ENCODE measurements at places on chromosomes 5 and 9.

GRCh38 chr9:129929496-129930125 lies 94.4 kb downstream of the USP20 start:
- DNase-seq, result no peak

DNA sequence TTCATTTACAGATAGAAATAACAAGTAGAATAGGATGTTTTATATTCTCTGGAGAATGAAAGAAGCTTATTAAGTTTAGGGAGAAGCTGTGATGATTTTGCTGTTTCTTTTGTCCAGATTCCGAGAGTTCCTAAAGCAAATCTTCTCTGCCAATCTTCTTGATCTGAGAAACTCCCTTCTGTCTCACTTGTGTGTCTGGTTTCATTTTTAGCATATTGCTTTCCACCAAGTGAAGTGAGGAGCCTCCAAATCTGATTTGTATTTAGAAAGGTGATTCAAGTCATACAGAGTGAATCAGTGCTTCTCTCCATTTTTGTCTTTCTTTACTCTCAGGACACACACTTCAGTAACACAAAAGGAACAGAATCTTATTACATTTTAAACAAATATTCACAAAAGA lies 48.4 kb downstream of the STX17 start:
- no peak for DNase-seq

DNA sequence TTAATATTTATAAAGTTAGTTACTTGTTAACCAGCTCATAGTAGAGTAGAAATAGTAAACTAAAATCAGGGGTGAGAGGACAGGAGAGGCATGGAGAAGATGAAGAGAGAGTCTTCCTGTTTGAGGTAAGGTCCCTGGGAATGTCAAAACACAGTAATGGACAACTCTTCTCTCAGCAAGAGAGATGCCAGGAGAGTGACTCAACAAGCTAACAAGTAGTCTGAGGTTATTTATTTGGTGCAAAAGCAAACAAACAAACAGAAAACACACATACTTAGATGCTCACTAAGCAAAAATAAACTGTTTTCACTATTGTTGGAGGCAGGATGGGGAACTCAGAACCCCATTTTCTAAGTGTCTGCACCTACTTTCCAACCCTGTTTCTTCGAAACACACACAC lies 333.2 kb upstream of the RFX3 start:
- DNase-seq, result no peak

DNA sequence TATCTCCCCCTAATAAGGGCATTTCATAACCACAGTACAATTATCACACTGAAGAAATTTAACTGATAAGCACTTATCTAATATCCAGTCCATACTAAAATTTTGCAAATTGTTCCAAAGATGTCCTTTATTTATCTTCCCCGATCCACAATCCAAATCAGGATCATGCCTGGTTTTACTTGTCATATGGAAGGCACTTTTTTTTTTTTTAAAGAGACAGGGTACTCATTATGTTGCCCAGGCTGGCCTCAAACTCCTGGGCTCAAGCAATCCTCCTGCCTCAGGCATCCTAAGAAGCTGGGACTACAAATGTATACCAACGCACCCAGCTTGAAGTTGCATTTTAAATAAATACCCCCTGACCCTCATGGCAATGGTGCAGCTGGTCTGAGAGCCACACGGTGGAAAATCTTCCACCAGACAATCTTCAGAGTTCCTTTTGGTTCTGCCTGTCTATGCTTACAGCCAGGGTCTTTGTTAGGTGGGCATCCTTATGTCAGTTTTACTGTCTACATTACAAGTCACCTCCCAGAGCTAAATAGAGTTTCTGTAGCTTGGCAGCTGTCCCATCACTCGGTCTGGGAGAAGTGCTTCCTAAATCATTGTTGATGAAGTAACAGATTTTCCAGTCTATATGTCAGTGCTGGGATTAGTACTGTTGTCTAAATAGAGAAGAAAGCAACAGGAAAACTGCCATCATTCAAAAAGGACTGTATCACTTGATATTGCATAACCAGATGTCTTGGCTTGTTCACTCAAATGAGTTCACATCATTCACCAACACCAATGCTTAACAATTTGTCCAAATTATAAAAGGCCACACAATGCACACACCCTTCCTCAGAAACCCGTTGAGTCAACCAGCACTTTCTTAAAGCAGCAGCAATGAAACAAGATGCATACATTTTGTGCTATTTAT lies 26.4 kb downstream of the PTPN3 start:
- no peak for DNase-seq

DNA sequence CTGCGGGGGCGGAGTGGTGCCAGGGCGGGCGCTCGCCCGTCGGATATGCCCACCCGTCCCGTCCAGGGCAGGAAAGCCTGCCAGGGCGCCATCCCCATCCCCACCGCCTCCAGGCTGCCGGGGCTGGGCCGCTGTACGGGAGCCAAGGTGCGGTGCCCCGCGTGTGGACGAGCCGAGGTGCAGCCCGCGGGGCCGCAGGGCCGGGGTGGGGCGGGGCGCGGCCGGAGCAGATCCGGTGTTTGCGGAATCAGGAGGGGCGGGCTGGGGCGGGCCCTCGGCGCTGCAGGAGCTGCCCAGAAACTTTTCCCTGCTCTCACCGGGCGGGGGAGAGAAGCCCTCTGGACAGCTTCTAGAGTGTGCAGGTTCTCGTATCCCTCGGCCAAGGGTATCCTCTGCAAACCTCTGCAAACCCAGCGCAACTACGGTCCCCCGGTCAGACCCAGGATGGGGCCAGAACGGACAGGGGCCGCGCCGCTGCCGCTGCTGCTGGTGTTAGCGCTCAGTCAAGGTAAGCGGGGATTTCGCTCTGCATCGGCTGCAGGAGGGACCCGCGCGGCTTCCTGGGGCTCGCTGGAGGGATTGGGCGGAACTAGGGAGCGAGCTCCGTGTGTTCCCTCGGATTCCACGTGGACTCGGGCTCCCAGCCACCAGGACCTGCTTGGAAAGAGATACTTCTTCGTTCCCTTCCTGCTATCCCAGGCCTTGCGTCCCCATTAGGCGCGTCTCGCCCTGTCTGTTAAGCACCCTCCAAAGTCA lies at the start of gene ITGA2:
ITGA2 (plus strand) TSS at position 328 of the 756 bp plus-strand sequence; CDS start at position 445, 117 bp downstream.
- no peak for DNase-seq

- DNase-seq, result no peak
Observed at GRCh38 chr5:90119531-90119971, 290.0 kb downstream of the CETN3 start.

- DNase-seq, result no peak
Observed at GRCh38 chr9:127203681-127204327, 60.8 kb upstream of the GARNL3 start.

GRCh38 chr5:68379275-68380036 lies 163.9 kb downstream of the PIK3R1 start:
- no peak for DNase-seq

DNA sequence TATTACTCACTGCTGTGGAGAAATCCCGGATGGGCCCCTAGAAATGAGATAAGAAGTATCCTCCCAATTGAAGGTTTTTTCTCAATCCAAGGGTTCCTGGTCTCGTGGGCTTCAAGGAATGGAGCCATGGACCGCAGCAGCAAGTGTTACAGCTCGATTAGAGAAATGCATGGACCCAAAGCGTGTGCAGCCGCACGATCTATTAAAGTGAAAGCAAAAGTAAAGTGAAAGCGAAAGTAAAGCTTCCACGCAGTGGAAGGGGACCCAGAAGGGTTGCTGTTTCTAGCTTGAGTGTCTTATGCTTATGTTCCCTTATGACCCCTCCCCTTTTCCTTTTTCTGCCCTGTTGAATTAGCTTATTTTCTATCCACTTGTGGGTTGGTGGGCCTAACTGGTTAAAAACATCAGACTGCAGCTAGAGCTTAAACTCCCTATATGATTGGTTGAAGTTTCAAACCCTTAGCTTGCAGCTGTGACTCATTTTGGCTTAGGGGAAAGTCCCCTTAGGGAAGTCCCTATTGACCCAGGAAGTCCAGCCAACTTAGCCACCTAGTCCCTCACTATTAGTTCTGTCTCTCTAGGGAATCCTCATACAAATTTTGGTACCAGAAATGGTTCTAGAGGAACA lies 1111.8 kb downstream of the TAF11L14 start:
- peak; percentile 4 for DNase-seq

GRCh38 chr5:68798877-68799843 lies 294.7 kb upstream of the SLC30A5 start:
- no peak for DNase-seq

- DNase-seq, result no peak
Observed at GRCh38 chr5:155381654-155382053, 368.1 kb downstream of the KIF4B start.

DNA sequence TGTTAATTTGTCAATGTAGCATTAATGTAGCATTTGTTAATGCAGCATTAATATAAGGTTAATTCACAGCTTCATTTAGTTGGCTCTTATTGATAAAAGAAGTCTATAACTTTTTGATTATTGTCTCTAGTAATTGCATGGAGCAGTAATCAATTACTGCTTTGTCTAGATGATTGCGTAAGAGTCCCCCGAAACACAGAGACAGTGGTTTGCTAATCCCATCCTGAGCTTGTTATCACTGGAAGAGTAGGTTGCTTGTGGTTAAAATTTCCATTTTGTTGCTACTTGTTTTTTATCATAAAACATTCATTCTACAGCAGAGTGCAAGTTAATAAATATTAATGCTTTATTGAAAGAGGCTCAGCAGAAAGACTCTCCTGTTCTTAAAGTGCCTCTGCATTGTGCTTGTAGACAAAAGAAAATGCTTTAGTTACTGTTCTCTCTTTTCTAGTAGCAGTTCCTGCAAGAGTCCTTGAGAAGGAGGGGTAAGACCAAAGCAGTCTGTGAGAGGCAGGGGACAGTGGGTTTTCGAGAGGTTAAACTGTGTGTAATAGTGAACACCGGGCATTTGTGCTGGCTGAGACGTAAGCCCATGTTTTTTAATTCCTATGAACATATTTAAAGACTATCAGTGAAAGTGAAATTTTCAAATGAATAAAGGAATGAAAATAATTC lies 291.7 kb downstream of the TRPM3 start:
- DNase-seq, result no peak

DNA sequence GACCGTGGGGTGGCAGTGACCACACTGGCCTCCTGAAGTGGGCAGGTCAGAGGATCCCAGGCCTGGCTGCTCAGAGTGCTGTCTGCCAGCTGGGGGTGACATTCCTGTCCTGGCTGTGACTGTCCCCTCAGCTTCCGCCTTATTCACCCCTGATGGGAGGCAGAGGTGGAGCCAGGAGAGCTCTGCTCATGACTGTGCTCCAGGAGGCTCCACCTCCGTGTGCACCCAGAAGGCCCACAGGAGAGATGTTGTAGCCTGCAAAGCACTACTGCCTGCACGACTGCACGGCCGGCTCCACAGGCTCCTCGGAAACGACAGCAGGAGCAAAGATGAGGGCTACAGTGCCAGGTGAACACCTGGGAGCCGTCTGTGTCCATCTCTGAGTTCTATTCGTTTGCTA lies 60.9 kb downstream of the ROPN1L start:
- no peak for DNase-seq

DNA sequence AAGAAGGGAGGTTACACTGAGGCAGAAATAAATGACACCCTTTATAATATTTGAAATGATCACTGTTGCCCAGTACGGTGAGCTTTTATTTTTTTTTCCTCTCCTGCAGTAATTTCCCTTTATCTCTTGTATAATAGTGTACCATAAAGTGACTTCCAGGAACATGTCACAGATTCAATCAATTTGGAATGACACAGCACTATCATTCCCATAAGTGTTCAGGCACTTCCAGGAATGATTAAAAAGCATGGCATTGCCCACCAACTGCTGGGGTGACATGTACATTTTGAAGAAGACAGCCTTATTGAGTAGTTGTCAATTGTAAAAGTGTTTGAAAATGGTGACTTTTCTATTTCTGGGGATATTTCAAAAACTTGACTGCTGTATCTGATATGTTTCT lies 1700.9 kb upstream of the NUDT12 start:
- DNase-seq, result no peak

GRCh38 chr9:97769208-97769607 lies 72.1 kb upstream of the XPA start:
- DNase-seq, result no peak

GRCh38 chr5:143164557-143164956 lies 238.9 kb downstream of the NR3C1 start:
- DNase-seq, result no peak

GRCh38 chr9:63816751-63817621 lies 1468.0 kb downstream of the FOXD4L5 start:
- DNase-seq, result peak; percentile 13

- no peak for DNase-seq
Observed at GRCh38 chr5:118224546-118224945, 763.8 kb downstream of the DTWD2 start.

GRCh38 chr9:75188756-75189155 lies 100.4 kb downstream of the OSTF1 start:
- no peak for DNase-seq

GRCh38 chr5:17113174-17113958 lies 104.1 kb upstream of the BASP1 start:
- peak; percentile 65 for DNase-seq

DNA sequence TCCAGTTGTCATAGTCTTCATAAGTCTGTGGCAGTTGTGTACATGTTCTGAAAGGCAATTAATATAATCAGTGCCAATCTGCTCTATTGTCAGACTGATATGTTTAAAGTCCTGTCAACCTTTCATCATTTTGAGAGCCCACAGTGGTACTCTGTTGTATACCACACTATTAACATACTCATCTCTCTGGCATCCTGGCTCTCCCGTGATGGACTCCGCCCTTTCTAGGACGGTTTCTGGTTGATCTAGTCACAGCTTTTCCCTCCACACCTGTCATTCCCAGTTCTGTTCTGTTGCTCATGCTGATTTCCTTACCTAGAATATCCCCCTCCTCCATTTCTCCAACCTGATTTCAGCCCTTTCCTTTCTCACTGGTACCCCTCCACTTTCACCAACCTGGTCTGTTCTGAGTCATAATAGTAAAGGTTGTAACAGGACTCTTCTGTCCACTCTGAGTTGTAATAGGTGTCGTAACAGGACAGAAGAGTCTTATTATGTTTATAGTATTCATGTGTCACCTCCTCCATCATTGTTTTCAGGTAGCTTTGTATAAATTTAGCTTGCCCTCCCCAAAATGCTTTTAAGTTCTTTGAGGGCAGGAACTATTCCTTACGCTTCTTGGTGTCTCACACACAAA lies 4.1 kb downstream of the PTCD2 start:
- DNase-seq, result no peak

DNA sequence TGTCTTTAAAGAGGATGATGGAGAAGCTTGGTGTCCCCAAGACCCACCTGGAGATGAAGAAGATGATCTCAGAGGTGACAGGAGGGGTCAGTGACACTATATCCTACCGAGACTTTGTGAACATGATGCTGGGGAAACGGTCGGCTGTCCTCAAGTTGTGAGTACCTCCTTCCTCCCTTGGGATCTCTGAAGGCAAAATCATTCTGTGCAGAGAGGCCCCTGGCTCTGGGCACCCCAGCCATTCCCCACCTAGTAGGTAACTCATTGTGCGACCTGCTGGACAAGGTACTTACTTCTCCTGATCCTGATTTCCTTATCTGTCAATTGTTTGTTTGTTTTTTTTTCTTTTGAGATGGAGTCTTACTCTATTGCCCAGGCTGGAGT lies 7.6 kb upstream of the NUP214 start:
- no peak for DNase-seq

- DNase-seq, result no peak
Observed at GRCh38 chr5:143182901-143183820, 220.3 kb downstream of the NR3C1 start.

- no peak for DNase-seq
Observed at GRCh38 chr9:133673258-133673655, 37.1 kb downstream of the DBH start.

Measured in epithelial cell of proximal tubule (primary cell).